ENCODE measurements at places on chromosomes 12 and 14.

- no peak for DNase-seq
These were observed 57.1 kb downstream of the METTL25 start for GRCh38 chr12:82415402-82415801.

GRCh38 chr14:31232081-31232480 is 24.5 kb upstream of the HECTD1 start:
- no peak for DNase-seq

DNA sequence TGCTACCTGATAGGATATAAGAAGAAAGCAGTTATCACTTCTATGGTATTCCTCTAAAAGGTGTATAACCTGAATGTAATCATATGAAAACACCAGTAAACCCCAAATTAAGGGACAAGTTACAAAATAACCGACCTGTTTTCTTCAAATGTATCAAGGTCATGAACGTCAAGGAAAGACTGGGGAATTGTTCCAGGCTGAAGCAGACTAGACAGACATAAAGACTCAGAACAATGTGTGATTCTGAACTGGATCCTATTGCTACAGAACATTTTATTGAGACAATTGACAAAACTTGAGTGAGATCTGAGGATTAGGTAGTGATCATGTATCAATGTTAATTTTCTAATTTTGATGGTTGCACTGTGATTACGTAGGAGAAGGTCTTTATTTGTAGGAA is 15.4 kb upstream of the LRP6 start:
- no peak for DNase-seq

GRCh38 chr12:27260746-27261145 is 16.7 kb downstream of the STK38L start:
- no peak for DNase-seq

GRCh38 chr12:3129301-3130056 is 52.3 kb downstream of the TSPAN9 start:
- no peak for DNase-seq

DNA sequence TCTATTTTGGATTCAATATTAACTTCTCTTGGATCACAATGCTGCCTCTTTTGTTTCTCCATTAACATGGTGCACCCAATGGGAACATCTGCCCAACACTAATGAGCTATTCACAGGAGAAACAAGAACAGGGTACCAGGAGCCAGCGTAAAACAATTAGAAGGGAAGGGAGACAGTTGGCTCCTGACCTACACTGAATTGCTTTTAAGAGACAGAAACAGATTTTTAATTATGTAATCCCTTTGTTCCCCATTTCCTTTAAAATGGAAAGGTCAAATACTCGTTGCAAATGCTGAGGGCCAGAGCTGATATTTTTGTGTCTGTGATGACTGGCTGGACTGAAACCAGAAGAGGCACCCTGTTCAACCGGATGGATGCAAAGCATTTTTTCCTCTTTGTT is 108.3 kb downstream of the SEC23A start:
- no peak for DNase-seq

GRCh38 chr14:65210822-65211182 is 108.5 kb upstream of the MAX start:
- DNase-seq, result no peak

DNA sequence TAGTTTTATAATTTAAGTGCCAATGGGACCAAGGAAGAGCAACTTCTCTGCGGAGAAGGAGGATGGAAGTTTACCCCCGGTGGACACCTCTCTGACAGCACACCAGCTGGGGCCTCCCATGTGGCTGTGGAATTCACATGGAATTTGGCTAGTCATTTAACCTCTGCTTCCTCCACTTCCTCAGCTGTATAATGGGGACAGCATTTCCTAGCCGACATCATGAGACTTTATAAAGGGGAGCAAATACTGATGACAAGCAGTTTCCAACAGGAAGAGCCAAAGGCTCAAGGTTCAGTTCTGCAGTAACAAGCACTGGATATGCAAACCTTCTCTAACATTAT is 7.5 kb downstream of the DUSP6 start:
- DNase-seq, result no peak

GRCh38 chr12:75489613-75490210 is 9.2 kb downstream of the GLIPR1 start:
- no peak for DNase-seq

DNA sequence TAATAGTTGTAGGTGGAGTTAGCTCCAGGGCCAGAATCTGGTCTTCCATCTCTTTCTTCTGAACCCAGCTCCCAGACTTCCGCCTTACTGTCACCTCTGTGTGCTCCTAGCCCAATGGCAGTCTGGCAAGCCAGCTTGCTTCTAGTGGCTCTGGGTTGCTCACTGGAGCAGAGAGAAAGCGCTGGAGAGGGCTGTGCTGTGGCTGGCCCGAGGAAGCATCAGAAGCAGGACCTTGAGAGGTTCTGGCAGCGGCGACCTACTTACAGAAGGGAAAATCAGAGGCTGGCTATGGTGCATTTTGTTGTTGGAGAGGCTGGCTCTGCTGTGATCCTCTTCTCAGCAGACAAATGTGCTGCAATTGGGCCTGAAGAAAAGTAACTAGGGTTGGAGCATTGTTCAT is 28.6 kb downstream of the KCNA5 start:
- no peak for DNase-seq

- no peak for DNase-seq
These were observed 49.5 kb downstream of the ADGRD1 start for GRCh38 chr12:131003036-131003715.

- no peak for DNase-seq
These were observed 16.6 kb downstream of the ADGRD1 start for GRCh38 chr12:130970165-130970907.

GRCh38 chr14:106562451-106562850 is 1036.1 kb downstream of the TMEM121 start:
- no peak for DNase-seq

DNA sequence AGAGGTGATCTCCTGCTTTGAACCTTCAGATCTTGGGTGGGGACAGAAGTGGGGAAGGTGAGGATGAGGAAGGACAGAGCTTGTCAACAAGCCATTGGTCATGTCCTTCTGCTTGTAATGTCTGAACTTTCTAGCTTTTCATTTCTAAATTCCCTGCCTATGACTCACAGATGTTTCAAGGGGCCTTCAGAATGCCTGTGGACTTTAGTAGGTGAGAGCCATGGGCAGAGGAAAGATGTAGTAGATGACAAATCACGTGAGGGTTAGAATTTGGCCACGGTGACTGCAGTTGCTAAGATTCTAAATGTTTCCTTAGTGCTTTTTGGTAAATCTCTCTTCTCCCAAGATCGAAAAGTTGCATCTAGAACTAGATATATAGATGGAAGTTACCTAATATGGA is 18.7 kb upstream of the CREBL2 start:
- DNase-seq, result no peak

DNA sequence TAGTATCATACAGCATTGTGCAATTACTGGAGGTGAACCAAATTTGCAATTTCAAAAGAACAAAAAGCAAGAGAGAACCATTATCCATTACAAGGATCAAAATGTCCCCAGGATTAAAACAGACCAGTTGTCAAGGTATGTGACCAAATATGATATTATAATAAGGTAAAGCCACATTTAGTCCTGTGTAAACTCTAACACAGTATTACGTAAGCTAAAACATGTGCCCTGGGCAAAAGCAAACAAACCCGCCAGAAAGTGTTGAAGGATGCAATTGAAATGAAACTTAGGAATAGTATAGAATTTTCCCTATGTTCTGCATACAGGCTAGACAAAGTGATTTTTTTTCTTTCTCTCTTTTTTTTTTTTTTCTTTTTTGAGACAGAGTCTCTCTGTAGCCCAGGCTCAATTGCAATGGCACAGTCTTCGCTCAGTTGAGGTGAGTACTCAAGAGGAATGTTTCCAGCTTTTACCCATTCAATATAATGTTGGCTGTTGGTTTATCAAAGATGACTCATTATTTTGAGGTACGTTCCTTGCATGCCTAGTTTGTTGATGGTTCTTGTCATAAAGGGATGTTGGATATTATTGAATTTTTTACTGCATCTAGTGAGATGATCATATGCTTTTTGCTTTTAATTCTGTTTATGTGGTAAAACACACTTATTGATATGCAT is 137.1 kb upstream of the FOXG1 start:
- no peak for DNase-seq

GRCh38 chr12:88419794-88420193 is 160.5 kb downstream of the KITLG start:
- no peak for DNase-seq

GRCh38 chr14:36450550-36450949 is 69.5 kb downstream of the NKX2-1 start:
- no peak for DNase-seq

GRCh38 chr12:15193946-15194345 is 27.3 kb downstream of the RERG start:
- no peak for DNase-seq

GRCh38 chr12:4027412-4027811 is 154.2 kb upstream of the PARP11 start:
- no peak for DNase-seq

GRCh38 chr12:126747530-126748149 is 1519.3 kb upstream of the TMEM132C start:
- peak; percentile 20 for DNase-seq

DNA sequence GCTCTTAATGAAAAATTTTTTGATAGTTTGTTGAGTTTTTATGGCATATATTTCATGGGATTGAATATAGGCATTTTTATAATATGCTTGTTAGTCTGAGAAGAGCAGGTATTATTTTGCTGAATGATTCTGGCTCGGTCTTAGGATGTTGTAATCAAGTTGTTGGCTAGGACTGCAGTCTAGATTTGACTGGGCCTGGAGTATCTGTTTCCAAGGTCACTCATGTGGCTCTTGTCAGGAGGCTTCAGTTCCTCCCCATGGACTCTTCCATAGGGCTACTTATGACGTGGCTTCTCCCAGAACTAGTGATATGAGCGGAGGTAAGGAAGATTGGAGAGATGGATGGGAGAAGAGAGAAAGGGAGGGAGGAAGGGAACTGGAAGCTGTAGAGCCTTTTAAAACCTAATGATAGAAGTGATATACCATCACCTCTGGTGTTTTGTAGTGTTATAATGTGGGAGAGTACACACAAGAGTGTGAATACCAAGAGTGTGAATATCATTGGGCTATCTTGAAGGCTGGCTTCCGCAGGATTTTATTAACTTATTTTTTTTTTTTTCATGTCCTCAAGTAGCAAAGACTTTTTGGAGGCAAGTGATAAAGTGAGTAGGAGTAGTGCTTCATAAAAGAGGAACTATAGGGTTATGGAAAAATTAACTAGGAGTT is 4.4 kb downstream of the MNAT1 start:
- no peak for DNase-seq

DNA sequence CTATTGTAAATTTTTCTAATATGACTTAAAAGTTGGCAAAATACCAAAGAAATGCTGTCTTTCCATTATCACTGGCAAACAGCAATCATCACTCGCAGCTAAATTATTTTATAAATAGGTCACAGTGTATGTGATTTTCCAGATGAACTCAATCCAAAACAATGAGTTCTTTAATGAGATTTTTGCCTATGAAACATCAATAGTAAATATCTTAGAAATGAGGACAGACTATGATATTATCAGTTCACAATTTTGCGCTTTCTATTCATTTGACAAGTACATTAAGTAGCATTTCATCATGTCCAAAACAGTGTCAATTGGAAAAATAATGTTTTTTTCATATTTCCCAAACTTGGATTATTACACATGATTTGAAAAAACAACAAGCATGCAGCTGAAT is 65.7 kb downstream of the PIK3C2G start:
- DNase-seq, result no peak

DNA sequence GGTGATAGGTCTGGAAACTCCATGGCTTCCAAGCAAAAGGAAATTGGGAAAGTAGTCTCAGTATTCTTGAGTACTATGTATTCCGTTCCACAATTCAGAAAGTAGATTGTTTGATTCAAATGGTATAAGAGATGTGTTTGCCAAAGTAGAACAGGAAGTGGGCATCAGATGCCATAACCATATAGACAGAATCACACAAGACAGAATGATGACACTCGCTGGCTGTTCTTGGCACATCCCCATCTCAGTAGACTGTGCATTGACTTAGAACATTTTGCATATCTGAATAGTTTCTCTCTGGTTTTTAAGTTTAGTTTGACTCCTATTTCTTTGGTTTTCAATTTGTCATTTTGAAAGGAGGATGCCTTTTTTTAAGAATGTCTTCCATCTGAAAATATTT is 221.1 kb upstream of the RGS6 start:
- DNase-seq, result no peak

- no peak for DNase-seq
These were observed 364.7 kb downstream of the BCL11B start for GRCh38 chr14:98907271-98907670.

DNA sequence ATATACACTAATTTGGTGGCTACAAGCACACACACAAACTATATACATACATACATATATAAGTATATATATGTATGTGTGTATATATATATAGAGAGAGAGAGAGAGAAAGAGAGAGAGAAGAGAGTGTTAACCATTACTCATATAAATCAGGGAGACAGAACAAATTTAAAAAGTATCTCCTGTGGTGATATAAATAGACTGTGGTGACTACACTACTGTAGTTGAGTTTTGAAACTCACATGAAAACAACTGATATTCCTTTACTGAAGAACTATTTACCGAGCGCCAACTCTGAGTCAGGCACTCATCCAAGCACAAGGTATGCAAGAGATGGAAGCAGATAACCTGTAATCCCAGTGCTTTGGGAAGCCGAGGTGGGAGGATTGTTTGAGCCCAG is 67.3 kb upstream of the ANO6 start:
- no peak for DNase-seq

DNA sequence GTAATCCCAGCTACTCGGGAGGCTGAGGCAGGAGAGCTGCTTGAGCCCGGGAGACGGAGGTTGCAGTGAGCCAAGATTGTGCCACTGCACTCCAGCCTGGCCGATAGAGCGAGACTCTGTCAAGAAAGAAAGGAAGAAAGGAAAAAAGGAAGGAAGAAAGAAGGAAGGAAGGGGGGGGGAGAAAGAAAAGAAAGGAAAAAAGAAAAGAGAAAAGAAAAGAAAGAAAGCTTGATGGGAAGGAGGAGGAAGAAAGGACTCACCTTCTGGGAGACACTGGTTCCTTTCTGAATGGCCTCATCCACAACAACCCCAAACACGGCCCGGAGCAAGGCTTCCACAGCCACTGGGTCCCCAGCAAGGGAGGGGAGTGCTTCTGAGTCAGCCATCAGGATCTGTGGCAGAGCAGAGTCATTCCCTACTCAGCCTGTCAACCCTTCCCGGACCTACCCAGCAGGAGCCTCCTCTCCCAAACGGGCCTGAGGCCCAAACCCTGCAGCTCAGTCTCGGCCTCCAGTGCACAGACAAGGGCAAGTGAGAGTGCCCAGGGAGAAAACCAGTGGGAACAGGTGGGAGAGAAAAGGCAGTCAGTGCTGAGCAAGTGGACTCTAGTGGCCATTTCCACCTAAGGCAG is 7.3 kb upstream of the ZNF740 start:
- no peak for DNase-seq

GRCh38 chr12:10067942-10068341 is 30.8 kb downstream of the CLEC1A start:
- DNase-seq, result no peak

GRCh38 chr14:32817780-32818179 is 120.9 kb upstream of the NPAS3 start:
- no peak for DNase-seq

DNA sequence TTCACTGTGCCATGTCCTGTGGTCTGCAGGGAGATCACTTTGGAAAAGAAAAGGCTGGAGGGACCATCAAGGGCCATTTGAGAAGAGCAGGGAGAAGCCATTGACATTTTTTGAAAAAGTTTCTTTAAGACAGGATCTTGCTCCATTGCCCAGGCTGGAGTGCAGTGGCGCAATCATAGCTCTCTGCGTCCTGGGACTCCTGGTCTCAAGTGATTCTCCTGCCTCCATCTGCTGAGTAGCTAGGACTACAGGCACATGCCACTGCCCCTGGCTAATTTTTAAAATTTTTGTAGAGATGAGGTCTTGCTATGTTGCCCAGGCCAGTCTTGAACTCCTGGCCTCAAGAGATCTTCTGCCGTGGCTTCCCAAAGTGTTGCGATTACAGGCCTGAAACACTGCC is 32.3 kb downstream of the PTHLH start:
- DNase-seq, result no peak

All from SHP77 treated with DMSO at 0.1 percent for 48 hours (cell line).